ENCODE measurements at places on chromosomes 11 and 22. TPM values are rescaled to one million over a fixed set of nuclear protein-coding genes. Genes with fewer than 3 reads are reported as not detected.
A peak's percentile ranks its signal among the peaks of the same experiment; 100 is the strongest.

DNA sequence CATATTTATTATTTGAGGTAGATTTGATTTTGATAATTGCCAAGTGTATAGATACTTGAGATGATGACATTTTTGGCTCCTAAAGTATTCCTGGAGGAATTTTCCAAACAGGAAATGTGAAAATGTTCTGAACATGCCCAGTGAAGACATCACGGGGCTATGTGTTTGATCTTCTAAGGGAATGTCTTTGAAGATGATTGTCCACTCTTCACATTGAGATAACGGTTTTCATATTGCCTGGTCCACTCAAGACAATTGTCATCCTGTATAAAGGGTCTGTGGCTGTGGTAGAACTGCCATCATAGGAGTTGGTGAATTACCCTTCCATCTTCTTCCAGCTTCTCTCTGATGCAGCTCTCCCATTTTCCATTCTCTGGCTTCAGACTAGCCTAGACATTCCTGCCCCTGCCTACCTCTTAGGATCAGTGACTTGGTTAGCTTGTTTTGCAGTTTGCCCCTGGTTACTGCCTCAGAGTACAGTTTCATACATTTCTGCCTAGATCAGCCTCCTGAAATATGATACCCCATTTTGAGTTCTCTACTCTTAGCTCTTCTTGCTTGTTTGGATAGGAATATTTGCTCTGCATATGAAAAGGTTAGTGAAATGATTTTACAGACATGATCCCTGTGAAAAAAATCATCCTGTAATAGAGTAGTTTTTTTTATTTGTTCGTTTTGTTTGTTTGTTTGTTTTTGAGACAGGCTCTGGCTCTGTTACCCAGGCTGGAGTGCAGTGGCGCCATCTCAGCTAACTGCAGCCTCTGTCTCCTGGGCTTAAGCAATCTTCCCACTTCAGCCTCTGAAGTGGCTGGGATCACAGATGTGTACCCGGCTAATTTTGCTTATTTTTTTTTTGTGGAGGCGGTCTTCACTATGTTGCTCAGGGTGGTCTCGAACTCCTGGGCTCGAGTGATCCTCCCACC, 111.4 kb upstream of the SORL1-AS1 start:
- H3K27me3 ChIP-seq: no peaks in the 10 kb centered on the region
- no peak for DNase-seq
- H3K27ac ChIP-seq: no peak overlapping the region
- no peak overlapping the region for H3K4me3 ChIP-seq
- H3K36me3 ChIP-seq: peaks cover 82% of the 10 kb centered on the region
- H3K4me1 ChIP-seq: peaks cover 12% of the 10 kb centered on the region

DNA sequence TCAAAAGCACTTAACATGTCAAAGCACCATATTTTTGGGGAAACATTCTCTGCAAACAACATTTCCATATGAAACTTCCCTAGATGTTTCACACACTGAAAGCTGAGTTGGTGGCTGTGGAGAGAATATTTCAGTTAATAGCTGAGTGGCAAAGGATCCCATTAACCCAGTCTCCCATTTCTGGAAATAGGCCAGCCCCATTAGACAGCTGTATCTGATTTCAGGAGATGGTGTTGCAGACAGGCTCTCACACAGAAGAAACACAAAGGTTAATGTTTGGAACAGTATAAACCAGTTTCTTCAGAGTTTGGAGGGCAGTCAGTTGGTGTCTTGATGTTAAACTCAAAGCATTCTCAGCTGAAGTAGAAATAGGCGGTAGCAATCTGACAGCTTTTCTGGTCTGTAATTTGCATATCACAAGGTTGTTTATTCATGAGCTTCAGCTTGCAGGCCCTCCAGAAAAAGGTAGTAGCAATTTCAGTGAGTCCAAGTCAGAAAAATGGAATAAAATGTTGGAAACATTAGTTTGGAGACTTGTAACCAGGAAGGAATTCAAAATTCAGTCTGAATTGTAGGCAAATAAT, 15.5 kb upstream of the ZBTB44 start:
- no peaks in the 10 kb centered on the region for H3K27me3 ChIP-seq
- no peaks in the 10 kb centered on the region for H3K36me3 ChIP-seq
- no peak overlapping the region for H3K4me3 ChIP-seq

GRCh38 chr22:38981992-38982927, at the start of gene APOBEC3B:
Gene APOBEC3B (plus strand): TSS chr22:38982347. CDS start chr22:38982454, 107 bp downstream.
- DNase-seq: peak; percentile 65
- no peaks in the 10 kb centered on the region for H3K36me3 ChIP-seq
- H3K27ac ChIP-seq: peak within 1 kb of the TSS; percentile 82
- no peaks in the 10 kb centered on the region for H3K27me3 ChIP-seq
- peaks cover 52% of the 10 kb centered on the region for H3K4me1 ChIP-seq
- peak within 1 kb of the TSS; percentile 88 for H3K4me3 ChIP-seq

- H3K36me3 ChIP-seq: no peaks in the 10 kb centered on the region
- H3K27ac ChIP-seq: no peak overlapping the region
- no peaks in the 10 kb centered on the region for H3K27me3 ChIP-seq
Observed at GRCh38 chr11:132640952-132641351, 891.3 kb downstream of the OPCML start.

- no peaks in the 10 kb centered on the region for H3K36me3 ChIP-seq
- H3K4me3 ChIP-seq: no peak overlapping the region
- peaks cover 6% of the 10 kb centered on the region for H3K4me1 ChIP-seq
- H3K27me3 ChIP-seq: peaks cover 34% of the 10 kb centered on the region
Observed at GRCh38 chr22:45966895-45967365, 10.0 kb downstream of the WNT7B start.

Gene SELENOH
- 210 TPM for total RNA-seq

Gene FAM227A
- 0.20 TPM for total RNA-seq

Gene PRR33
- total RNA-seq: 0.16 TPM

Gene OR4A47
- not detected for total RNA-seq

Measured in activated B cell treated with CpG ODN at 0.5 μM for 24 hours (primary cell).